Muscle of arm (tissue), 14 donors: ENCODE measurements at places on chromosomes 11 and 22.
A peak's percentile ranks its signal among the peaks of the same experiment; 100 is the strongest.

DNA sequence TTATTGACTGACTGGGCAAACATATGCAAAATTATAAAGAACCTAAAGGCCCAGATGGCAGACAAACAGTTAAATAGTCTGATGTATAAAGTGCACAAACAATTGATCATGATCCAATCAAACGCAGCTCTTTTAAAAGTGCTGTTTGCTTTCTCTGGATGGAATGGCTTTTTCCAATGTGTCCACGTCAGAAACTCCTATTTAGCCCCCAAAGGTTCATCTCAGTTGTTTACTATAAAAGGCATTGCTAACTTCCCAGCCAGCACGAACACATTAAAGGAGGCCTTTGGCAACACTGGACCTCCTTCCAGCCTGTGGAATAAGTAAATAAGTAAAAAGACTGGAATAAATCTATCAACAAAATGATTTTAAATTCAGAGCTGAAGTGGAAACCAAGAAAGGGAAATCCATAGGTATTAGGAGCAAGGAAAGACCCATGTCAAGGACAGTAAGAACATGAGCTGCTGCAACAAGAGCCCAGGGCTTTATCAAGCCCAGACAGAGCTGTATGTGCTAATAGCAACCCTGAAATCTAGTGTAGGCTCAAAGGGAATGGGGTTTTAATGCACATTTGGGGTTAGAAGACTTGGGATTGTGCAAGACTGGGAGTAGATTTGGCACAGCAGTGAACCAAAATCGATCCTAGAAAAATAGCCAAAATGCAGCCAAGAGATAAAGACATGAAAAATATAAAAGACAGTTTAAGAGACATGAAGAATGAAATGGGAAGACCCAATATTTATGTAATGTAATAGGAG is 105.4 kb downstream of the EFCAB6 start:
- DNase-seq, result no peak

DNA sequence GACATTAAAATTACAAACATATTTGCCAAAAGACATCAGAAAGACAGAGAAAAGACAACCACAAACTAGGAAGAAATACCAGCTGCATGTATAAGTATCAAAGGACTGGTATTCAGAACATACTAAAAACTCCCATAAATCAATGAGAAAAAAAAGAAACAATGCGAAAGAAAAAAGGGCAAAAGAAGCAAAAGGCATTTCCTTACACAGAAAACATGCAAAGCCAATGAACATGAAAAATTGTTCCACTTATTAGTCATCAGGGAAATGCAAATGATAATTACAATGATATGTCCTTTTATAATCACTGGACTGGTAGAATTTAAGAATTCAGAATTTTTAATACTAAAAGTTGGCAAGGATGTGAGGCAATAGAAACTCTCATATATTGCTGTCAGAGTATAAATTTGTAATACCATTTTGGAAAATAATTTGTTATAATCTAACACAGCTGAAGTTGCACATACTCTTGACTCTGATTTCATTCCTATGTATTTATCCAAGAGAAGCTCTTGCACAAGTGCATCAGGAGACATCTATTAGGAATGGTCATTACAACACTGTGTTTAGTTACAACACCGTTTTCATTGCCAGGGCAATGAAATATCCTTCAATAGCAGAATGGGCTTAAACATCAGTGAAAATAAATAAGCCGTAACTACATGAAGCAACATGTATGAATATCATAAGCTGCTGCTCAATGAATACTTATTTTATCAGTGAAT is 279.7 kb downstream of the SWAP70 start:
- DNase-seq, result peak; percentile 78

DNA sequence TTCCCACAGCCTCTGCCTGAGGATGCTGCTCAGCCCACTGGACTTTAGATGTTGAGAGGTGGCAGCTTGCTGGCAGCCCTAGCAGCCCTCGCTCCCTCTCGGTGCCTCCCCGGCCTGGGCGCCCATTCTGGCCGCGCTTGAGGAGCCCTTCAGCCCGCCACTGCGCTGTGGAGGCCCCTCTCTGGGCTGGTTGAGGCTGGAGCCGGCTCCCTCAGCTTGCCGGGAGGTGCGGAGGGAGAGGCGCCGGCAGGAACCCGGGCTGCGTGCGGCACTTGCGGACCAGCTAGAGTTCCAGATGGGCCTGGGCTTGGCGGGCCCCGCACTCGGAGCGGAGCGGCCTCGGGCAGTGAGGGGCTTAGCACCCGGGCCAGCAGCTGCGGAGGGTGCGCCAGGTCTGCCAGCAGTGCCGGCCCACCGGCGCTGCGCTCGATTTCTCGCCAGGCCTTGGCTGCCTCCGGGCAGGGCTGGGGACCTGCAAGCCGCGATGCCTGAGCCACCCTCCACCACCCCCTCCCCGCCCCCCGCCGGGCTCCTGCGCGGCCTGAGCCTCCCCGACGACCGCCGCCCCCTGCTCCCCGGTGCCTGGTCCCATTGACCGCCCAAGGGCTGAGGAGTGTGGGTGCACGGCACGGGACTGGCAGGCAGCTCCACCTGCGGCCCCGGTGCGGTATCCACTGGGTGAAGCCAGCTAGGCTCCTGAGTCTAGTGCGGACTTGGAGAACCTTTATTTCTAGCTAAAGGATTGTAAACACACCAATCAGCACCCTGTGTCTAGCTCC is 446.2 kb downstream of the INSC start:
- DNase-seq, result no peak

- DNase-seq, result no peak
Observed at GRCh38 chr22:23789121-23789520, 2.4 kb downstream of the SMARCB1 start.

DNA sequence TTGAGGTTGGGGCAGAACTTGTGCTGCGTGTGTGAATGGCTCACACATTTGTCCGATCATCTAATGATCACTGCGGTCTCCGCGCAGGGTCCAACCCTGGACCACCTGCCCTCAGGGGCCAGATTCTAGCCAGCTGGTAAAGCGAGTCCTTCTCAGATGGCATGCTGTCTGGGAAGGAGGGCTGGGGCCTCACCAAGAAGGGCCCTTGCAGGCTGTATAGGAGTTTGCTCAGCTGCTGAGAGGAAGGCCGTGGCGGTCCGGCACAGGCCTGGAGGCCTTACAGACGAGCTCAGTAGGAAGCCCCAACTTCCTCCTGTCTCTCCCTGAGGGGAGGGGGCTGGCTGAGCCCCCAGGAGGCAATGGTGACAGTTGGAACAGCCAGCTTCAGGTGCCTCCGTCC is 13.7 kb downstream of the PHLDA2 start:
- no peak for DNase-seq

- DNase-seq, result no peak
Observed at GRCh38 chr11:17379383-17380180, 8.9 kb downstream of the KCNJ11 start.

DNA sequence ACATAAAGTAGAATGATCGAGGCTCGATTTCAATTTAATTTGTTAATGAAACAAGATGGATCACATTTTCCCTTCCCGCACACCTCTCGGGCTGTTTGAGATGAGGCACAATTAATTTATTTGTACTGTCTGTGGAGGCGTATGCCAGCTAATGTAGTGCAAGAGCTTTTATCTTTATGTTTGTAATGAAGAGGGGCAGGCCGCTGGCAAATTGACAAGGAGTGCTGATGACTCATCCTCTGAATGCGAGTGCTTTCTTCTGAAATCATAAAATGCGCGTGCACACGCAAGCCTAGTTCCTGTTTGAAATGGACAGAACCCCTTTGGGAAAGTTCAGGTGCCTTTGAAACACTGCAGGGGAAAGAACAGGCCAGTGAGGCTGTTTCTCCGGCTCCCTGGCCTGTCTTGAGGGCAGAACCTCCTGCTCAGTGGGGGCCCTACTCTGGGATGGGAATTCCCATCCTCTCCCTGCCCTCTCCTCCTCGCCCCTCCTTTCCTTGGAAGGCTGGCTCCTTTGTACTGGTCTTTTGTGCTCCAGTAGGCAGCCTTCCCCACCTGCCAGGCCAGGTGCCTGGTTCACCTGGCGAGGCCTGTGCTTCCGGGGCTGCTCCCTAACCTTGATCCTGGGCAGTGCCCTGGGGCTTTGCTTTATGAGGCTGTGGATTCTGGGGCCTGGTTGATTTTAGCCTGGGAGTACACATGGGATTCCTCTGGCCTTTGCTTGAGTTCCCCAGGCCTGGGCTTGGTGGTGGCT is 50.3 kb downstream of the TEAD1 start:
- DNase-seq, result peak; percentile 41

GRCh38 chr11:18091731-18092130 is 14.2 kb downstream of the SAAL1 start:
- DNase-seq, result no peak

DNA sequence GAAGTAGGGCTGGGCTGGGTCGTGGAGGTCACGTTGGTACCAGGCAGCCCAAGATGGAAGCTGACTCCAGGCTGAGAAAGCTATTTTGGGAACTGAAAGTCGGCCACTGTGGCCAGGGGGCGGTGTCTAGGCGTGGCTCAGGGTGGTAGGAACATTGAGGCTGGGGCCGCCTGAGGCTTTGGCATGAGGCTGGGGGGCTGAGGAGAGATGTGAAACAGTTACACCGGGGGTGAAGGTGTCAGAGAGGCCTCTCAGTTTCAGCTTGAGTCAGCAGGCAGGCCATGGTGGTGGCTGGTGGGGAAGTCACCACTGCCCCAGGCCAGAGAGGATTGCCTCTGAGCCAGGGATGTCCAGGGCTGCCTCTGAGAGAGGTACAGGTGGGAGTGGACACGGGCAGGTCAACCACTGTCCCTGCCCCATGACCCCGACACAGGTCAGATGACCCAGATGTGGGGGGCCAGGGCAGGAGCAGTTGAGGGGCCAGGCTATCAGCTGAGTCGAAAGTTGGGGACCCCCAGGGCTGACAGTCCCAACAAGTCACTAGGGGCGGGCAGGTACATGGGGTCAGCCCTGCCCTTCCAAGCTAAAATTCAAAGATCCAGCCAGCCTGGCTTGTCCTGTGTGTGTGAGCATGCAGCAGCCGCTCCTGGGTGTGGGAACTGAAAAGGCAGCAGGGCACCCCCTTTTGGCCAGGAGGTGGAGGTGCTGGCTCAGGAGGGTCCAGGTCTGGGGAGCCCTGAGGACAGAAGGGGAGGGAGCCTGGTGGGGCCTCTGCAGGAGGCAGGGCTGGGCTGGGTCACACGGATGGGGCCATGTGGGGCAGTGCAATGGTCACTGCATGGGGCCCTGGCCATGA is 7.2 kb downstream of the KCNK7 start:
- no peak for DNase-seq

GRCh38 chr11:16242806-16243205 is 113.5 kb downstream of the SOX6 start:
- DNase-seq, result no peak

DNA sequence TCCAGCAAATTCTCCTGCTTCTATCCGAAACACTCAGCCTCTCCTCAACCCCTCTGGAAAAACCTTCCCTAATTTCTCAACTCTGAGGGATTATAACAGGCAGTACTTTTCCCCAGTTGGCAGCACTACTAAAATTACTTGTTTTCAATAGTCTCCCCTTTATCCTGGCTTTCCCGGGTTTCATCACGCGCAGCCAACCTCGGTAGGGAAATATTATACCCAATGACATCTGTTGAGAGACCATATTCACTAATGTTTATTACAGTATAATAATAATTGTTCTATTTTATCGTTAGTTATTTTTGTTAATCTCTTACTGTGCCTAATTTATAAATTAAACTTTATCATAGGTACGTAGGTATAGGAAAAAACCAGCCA is 330 bp upstream of the POLD3 start:
- no peak for DNase-seq

DNA sequence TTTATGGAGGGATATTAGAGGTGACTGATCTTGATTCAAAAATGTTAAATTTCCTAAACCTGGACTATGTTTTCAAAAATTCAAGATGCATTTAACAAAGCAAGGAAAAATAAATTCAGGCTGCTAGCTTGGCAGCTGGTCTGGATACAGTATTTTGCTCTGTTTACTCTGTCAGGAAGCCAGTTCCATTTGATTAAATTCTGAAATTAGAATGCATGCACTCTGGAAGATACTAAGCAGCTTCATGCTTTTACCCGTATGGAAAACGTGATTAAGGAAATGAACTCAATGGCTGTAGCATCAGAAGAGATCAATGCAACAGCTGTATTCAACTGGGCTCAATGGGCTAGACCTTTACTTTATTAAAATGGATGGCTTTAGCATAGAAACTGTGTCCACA is 14.2 kb downstream of the C11orf71 start:
- DNase-seq, result no peak

DNA sequence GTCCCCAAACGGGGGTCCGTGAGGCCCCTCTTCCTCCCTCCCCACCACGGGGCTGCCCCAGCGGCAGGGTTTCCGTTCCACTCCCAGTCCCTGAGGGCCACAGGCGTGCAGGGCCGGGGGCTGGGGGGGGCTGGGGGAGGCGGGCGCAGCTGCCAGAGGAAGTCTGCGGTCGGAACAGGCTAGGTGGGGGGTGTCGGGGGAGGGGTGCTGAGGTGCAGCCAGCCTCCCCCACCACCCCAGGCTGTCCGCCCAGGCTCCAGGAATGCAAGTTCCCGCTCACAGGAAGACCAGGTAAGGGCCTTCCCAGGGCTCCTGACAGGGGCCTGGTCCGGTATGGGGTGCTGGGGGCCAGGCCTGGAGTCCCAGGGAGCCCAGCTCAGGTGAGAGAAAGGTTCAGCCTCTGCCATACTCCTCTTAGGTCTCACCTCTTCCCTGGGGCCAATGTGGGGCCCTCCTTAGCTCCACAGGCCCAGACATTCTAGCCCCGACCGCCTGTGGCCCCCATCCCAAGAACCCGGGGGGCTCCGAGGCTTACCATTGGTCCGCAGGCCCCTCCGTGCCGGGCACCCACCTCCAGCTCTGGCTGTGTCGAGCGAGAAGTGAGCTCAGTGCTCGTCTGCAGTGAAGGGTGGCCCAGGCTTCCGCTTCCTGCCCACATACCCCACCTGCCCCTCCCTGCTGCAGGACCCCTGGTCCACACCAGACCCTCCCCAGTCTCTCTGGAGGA is at the start of gene PTPRCAP:
PTPRCAP (minus strand) TSS at position 601 of the 727 bp plus-strand sequence; CDS start at position 538, 63 bp downstream.
- DNase-seq, result no peak

- DNase-seq, result peak; percentile 33
Observed at GRCh38 chr11:123800036-123800435, 6.1 kb downstream of the OR6M1 start.

DNA sequence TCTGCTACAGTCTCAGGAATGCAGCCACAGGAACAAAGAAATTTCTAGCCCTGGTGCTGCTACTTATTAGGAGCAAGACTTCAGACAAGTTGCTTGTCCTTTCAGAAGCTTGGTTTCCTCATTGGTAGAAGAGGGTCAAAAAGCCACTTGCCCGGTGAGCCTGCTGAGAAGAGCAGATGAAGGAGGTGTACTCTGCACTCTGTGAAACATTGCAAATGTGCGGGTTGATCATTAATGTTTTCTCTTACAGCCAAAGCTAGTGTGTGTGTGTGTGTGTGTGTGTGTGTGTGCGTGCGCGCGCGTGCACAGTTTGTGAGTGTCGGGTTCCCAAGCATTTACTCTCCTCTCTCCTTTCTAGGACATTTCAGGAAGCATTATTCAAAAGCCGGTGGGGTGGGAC is 86.3 kb upstream of the NNMT start:
- DNase-seq, result no peak

GRCh38 chr22:35930933-35931332 is 97.7 kb downstream of the RBFOX2 start:
- DNase-seq, result peak; percentile 75

GRCh38 chr11:14981507-14981906 is 9.4 kb upstream of the CALCA start:
- DNase-seq, result no peak
